Stimulated activated CD8-positive, alpha-beta memory T cell treated with anti-CD3 and anti-CD28 coated beads, Interleukin-7, amount 100 ng/mL, for 48 hours (primary cell): ENCODE measurements at places on chromosomes 6 and 20.

DNA sequence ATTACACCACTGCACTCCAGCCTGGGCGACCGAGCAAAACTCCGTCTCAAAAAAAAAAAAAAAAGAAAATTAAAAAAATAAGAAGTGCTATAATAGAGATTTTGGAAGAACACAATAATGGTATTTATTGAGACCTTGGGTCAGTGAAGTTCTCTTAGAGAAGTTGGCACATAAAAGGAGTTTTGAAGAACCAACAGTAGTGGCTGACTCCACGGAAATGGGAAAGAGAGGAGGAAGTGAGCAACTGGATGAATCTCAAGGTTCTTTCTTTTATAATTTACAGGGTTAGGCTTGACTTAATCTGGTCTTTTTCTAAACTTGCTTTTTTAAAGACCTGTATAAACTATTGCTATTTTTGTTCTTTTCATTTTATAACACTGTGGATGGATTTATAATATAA, 52.8 kb downstream of the TOMM6 start:
- DNase-seq = no peak

GRCh38 chr20:25014816-25015215, 22.3 kb upstream of the APMAP start:
- DNase-seq = no peak

DNA sequence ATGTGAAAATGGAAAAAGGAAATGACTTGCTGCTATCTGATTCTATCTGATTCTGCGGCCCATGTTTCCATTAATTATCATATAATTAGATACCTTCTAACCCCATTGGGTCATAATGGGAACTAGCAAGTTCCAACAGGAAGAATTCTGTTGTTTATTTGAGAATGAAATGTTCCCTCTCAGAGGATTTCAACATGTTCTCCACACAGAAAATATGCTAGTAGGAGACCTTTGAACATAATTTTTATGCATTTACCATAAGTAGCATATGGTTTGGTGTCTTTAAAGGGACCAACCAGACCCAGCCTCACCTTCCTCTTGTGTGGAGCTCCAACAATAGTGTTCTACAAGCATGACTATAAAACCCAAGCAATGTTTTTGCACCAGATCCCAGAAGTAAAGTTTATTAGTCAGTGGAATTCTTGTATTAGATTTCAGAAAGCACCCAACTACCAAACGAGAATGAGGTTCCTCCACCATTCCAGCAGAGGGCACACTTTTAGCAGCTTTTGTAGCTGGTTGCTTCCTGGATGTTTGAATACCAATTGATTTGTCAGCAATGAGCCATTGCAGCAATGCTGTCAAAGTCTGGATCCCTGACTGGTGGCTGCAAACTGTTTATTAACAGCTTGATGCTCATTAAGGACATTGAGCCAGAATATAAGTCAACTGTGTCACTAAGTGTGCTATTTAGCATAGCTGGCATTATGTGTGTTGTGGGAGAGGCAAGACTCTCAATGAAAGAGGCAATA, 143.6 kb upstream of the GJE1 start:
- peak; percentile 2 for DNase-seq

GRCh38 chr20:62219992-62220665, at the start of gene HRH3:
Gene HRH3 (minus strand): TSS chr20:62220278. CDS start chr20:62219970, 308 bp downstream.
- DNase-seq = no peak

- DNase-seq = no peak
Observed at GRCh38 chr20:39849664-39850063, 839.4 kb downstream of the MAFB start.

DNA sequence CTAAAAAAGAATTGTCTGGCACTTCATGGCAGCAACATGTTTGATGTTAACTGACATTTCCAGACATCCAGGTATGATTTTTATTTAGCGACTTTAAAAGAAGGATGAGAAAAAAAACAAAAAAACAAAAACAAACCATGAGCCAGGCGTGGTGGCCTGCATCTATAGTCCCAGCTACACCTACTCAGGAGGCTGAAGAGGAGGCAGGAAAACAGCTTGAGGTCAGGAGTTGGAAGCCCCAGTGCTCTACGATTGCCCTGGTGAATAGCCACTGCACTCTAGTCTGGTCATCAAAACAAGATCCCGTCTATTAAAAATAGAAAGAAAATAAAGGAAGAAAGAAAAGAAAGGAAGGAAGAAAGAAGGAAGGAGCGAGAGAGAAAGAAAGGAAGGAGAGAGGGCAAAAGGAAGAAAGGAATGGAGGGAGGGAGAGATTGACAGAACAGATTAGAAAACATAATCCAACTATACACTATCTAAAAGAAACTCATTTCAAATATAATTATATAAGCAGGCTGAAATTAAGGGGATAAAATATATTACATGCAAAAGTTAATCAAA, 141.6 kb downstream of the TRIM27 start:
- DNase-seq = no peak

DNA sequence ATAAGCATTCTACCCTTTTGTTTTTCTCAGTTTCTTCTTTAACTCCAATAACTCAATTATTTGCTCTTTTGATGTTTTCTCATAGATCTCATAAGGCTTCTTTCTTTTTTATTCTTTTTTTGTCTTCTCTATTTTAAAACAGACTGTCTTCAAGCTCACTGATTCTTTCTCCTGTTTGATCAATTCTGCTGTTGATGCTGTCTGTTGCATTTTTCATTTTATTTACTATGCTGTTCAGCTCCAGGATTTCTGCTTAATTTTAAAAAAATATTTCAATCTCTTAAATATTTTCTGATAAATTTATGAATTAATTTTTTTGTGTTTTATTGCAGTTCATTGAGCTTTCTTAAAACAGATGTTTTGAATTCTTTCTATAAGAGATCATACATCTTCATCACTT, 48.1 kb upstream of the SNAP91 start:
- DNase-seq = no peak

DNA sequence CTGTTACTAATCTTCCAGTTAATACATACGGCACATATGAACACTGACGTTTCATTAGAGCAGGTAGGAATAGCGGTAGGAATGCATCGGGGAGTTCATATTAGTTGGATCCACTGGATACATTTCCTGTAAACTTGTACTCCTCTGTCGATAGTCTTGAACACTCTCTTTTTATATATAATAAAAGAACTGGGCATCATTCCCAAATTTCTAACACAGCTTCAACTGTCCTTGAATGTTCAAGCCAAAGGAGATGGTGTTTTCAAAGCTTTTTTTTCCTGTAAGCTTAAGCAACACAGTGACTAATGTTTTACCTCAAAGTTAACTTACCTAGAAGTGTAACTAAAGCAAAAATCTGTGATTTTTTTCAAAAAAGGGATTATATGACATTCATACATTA, 195.3 kb downstream of the UTRN start:
- no peak for DNase-seq

GRCh38 chr6:84449220-84449619, 221.8 kb upstream of the CEP162 start:
- no peak for DNase-seq

GRCh38 chr6:143940011-143940597, 68.0 kb downstream of the PLAGL1 start:
- DNase-seq = no peak

- no peak for DNase-seq
Observed at GRCh38 chr6:117264692-117265409, 507 bp upstream of the VGLL2 start.

GRCh38 chr20:16864069-16864468, 115.9 kb downstream of the OTOR start:
- DNase-seq = no peak

- no peak for DNase-seq
Observed at GRCh38 chr20:18188434-18188833, 50.8 kb downstream of the KAT14 start.

GRCh38 chr6:111938710-111939109, 65.5 kb upstream of the FYN start:
- no peak for DNase-seq

- DNase-seq = no peak
Observed at GRCh38 chr6:90537027-90537426, 49.8 kb downstream of the MAP3K7 start.

DNA sequence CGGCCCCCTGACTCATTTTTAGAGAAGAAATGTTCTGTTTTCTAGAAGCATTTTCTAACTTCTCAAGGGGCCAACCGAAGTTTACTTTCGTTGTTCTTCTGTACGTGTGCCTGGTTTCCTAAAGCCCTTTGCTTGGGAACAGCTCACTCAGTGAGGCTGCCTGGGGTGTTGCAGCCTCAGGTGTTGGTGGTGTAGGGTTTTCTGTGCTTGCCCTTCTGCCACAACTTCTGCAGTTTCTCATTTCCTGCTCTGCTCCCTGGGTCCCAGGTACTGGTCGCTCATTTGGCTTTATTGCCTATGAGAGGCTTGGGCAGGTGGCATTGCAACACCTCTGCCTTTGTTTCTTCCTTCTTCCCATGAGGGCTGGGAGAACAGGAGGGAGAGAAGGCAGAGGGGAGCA, 278.3 kb downstream of the SOX4 start:
- DNase-seq = no peak

- no peak for DNase-seq
Observed at GRCh38 chr6:37302086-37302686, 44.2 kb upstream of the TMEM217 start.

DNA sequence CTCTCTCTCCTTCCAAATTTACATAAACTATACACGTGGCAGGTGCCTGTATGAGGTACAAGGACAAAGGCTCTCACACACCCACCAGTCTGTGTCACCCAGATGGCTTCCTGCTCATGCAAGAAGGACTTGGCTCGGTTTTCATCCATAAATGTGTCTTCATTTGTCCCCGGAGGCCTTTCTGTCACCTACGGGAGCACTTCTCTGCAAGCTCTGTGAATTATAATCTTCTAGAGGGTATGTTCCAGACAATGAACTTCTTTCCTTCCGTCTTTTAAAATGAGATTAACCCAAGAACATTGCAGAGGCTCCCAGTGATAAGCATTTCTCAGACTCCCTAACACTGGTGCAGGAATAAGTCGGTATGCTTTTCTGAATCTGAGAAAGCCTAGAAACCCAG, 123.6 kb downstream of the PTPRT start:
- DNase-seq = no peak

DNA sequence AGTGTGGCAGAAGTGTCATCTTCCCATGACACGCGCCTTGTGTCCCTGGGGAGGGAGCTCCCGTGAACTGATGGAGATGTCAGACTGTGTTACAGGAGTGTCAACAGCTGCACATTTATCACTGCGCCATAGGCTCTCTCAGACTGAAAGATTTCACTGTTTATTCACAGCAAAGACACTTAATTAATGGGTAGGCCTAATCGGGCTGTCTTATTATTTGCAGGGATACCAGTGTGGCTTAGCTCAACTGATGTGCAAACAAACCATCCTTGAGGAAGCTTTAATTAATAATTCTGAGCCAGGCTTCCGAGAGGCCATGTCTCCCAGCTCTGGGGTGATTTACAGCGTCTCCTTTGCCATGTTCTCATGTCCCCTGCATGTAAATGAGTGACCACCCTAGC, 771.0 kb downstream of the QKI start:
- DNase-seq = no peak

DNA sequence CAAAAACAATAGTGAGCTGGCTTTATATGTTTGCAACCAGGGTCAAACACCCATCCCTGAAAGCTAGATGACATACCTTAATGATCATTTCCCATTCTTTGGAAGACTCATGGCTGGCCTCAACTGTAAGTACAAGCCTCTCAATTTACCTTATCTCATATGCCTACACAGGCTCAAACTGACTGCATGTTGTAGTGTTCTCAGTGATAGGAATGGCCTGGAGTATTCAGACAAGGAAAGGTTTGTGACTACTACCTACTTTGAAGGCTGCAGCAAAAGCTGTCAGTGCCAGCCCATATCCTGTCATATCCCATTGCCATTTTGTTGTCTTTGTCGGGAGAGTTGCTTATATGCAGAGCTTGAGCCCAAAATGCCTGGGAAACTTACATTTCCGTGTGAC, 205.2 kb upstream of the MOCS1 start:
- DNase-seq = no peak

DNA sequence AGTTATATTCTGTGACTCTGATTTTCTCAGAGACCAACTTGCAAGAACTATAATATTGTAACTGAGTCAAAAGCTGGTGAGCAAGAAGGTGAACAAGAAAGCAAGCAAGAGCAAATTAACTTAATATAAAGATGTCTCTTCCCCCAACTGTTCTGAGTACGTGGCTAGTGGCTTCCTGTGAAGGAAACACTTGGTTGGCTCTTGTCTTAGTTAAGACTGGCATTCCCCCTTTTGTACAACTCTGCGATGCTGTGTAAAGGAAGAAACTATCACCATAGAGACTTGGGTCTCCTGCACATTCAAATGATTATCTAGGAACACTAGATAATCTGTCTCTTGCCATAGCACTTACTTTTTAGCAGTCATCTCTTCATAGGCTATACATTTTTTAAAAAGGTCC, 47.3 kb upstream of the TNFAIP3 start:
- no peak for DNase-seq

GRCh38 chr20:57756213-57756612, 46.4 kb upstream of the PMEPA1 start:
- no peak for DNase-seq

DNA sequence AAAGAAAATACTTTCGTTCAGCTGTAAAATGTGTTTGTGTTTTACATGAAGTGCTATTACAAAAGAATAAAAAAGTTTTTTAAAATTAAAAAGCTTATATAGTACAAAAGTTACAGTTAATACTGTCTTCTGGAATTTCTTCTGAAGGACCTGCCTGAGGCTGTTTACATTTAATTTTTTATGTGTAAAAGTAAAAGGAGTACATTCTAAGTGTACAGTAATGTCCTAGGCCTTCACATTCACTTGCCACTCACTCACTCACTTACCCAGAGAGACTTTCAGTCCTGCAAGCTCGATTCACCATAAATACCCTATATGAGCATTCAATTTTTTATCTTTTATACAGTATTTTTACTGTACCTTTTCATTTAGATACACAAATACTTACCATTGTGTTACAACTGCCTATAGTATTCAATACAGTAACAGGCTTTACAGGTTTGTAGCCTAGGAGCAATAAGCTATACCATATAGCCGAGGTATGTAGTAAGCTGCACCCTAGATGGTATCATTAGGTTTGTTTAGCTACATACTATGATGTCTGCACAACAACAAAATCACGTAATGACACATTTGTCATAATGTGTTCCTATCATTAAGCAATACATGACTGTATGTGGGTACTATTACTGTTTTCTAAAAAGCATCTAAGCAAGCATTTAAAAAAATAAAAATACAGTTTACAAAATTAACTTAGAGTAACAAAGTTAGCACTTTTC, 33.0 kb downstream of the RNF146 start:
- DNase-seq = no peak

DNA sequence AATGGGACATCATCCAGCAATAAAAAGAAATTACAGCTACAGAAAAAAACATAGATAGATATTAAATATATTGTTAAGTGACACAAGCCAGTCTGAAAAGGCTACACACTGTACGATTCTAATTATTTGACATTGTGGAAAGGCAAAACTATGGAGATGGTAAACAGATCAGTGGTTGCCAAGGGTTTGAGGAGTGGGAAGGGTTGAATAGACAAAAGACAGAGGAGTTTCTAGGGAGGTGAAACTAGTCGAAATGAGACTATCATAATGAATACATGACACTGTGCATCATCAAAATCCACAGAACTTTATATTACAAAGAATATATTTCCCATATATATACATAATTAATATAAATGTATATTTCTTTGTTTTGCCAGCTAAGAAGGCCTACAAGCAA, 9.8 kb downstream of the EPM2A start:
- DNase-seq = no peak

- no peak for DNase-seq
Observed at GRCh38 chr6:20672038-20672437, 137.8 kb downstream of the CDKAL1 start.
